NCI-H1105 (cell line): ENCODE measurements at places on chromosomes 1 and 21.

GRCh38 chr1:109895720-109896504 is 14.7 kb upstream of the CSF1 start:
- no peak for DNase-seq

DNA sequence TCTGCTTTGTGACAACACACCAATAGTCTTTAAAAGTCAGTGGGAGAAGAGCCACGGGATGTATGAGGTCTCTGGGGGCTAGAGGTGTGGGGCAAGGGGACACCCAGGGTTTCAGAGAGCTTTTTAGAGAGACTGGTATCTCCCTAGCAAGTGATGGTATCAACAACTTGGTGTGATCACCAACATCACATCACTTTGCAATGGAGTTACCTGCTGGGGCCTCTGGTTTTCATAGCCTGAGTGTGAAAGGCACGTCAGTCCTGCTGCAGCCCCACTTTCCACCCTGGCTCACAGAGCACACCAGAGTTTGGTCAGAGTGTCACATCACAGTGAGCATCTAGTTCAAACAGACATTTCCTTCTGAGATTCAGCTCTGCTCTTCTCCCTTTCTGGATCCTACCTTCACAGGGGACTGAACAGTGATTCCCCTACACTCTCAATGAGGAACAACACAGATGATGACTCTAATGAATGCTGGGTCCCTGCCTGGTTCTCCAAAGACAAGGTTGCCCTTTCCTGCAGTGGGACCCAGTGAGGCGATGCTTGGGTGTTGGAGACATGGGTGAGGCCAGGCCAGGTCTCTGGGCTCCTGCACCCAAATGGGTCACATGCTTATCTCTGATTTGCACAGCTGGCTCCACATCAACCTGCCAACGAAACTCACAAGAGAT is 2.0 kb upstream of the MAN1C1 start:
- no peak for DNase-seq

DNA sequence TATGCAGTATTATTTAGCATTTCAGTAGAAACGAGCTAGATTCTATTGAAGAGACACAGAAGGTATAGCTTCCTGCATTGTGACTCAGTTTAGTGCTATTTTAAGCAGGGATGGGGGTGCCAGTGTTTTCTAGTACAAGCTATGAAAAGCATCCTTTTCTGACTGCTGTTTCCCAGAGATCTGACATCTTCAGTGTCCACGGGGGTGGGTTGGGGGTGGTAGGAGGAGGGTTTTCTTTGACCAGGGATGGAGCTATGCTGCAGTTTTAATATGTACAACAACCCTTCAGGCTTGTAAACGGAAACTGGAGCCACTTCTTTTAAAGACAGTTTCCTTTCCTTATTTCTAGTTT is 2.7 kb upstream of the NEGR1 start:
- DNase-seq = no peak

GRCh38 chr21:45256912-45257672 is 30.6 kb downstream of the POFUT2 start:
- no peak for DNase-seq

DNA sequence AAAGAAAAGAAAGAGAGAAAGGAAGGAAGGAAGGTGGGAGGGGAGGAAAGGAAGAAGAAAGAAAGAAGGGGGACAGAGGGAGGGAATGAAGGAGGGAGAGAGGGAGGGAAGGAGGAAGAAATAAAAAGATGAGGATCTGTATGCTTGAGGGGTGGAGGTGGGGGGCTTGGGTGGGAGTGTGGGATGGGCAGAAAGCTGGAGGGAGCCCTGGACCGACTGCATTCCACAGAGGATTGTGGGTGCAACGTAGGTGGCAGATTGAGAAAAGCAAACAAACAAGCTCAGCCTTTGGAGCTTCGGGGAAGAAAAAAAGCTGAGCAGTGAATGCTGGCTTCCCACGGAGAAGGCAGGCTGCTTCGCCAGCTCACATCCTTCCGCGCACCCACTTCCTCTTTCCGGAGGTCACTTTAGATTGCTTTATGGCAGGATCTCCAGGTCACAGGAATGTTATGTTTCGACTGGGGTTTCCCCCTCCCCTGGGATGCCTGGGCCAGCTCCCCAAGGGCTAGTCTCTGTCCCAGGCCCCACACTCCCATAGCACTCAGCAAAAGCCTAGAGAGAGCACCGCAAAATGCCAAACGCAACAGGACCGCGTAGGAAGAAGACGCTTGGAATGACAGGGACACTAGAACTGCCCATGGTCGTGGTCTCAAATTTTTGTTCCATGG is 20.7 kb upstream of the LGALS8 start:
- no peak for DNase-seq

DNA sequence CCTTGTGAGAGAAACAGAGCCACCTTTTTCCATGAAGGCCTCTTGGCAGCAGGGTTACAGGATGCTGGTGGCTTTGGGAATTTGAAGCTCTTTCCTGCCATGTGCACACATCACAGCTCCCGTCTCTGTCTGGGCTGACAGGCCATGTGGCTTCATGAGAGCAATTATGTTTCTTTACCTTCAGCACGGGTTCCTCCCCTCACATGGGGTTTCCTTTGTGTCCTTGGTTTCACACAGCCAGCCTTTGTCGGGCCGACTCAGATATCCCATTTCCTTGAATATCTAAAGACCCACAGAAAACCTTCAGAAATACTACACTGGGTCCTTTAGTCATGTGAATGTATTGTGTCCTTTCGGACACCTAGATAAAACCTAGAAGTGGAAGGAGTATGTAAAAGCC is 7.1 kb downstream of the CLIC6 start:
- DNase-seq = no peak
